Esophagus squamous epithelium (tissue), 5 donors: ENCODE measurements at places on chromosomes 5 and 9. TPM values are rescaled to one million over a fixed set of nuclear protein-coding genes. Genes with fewer than 3 reads are reported as not detected.

DNA sequence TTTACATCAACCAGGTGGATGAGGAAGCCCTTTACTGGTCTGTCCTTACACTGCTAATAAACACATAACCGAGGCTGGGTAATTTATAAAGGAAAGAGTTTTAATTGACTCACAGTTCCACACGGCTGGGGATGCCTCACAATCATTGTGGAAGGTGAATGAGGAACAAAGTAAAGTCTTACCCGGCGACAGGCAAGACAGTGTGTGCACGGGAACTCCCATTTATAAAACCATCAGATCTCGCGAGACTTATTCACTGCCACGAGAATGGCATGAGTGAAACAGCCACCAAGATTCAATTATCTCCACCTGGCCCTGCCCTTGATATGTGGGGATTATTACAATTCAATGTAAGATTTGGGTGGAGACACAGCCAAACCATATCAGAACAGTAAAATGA, 67.3 kb upstream of the GRAMD2B start:
- no peaks in the 10 kb centered on the region for H3K36me3 ChIP-seq
- no peaks in the 10 kb centered on the region for H3K27me3 ChIP-seq
- DNase-seq: no peak
- H3K4me3 ChIP-seq: no peak overlapping the region
- peaks cover 3% of the 10 kb centered on the region for H3K4me1 ChIP-seq
- H3K27ac ChIP-seq: no peak overlapping the region

DNA sequence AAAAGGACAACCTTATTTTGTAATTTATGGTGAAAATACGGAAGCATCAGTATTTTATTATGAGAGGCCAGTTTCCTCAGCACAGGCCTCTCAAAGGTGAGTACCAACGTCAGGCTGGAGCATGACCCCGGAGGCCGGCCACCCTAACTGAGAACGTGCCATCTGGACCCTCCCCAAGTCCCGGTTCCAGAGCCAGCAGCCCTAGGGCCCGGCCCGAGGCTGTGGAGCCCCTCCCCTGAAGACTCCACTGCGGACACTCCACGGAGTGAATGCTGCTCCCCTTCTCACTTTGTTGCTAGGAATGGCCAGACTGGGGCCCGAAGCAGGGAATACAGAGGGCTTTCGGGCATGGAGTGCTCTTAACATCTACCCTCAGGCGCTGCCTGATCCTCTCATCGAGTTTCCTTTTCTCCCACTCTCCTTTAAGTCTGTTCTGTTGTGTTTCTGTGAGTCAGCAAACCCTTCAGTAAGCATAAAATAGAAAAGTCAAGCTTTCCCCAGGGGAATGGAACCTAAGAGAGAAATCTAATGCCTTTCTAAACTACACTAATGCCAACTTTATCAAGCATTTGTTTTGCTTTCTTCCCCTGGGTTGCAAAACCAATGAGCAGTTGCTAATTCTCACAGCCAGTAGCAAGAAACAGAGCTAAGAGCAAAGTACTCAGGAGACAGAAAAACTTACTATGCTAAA, 4.5 kb downstream of the BRD9 start:
- H3K36me3 ChIP-seq: peaks cover 14% of the 10 kb centered on the region
- H3K4me3 ChIP-seq: no peak overlapping the region
- H3K4me1 ChIP-seq: peaks cover 24% of the 10 kb centered on the region
- DNase-seq: no peak
- no peak overlapping the region for H3K27ac ChIP-seq

DNA sequence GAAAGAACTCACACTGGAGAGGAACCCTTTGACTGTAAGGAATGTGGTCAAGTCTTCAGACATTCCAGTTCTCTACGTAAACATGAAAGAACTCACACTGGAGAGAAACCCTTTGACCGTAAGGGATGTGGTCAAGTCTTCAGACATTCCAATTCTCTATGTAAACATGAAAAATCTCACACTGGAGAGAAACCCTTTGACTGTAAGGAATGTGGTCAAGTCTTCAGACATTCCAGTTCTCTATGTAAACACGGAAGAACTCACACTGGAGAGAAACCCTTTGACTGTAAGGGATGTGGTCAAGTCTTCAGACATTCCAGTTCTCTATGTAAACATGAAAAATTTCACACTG, 32.6 kb downstream of the MAPK9 start:
- H3K27ac ChIP-seq: no peak overlapping the region
- H3K36me3 ChIP-seq: peaks cover 4% of the 10 kb centered on the region
- DNase-seq: no peak

The OR1J2 gene
- not detected for total RNA-seq
